ENCODE measurements at places on chromosomes 3 and 15.

- no peak for DNase-seq
Observed at GRCh38 chr15:101090428-101090790, 161.4 kb downstream of the CHSY1 start.

- DNase-seq: no peak
Observed at GRCh38 chr15:28078191-28078719, 20.9 kb downstream of the OCA2 start.

DNA sequence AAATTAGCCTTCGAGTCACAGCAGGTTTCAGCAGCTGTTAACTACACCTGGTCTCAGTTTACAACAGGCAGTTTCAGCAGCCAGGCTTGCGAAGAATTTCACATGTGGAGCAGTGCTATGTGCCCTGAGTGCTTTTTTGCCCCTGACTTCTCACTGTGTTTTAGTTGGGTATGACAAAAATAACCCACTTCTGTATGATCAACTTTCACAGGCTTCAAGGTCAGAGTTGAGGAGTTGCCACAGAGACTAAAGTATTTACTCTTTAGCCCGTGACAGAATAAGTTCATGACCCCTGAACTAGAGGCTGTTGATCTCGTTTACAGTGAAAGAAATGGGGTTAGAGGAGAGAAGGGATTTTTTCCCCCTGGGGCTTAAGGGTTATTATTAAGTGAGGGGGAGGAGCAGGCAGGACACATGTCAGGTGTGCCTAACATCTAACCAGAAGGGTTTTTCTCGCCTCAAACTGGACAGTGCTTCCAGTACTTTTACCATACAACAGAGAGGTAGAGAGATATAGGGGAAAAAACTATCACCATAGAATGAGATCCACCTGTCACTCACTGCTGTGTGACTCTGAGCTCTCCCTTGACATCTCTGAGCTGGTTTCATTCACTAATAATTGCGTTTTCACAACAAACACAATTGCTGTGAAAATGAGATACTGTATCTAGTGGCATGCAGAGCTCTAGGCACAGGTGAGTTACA is 14.0 kb upstream of the TOPBP1 start:
- DNase-seq: no peak

DNA sequence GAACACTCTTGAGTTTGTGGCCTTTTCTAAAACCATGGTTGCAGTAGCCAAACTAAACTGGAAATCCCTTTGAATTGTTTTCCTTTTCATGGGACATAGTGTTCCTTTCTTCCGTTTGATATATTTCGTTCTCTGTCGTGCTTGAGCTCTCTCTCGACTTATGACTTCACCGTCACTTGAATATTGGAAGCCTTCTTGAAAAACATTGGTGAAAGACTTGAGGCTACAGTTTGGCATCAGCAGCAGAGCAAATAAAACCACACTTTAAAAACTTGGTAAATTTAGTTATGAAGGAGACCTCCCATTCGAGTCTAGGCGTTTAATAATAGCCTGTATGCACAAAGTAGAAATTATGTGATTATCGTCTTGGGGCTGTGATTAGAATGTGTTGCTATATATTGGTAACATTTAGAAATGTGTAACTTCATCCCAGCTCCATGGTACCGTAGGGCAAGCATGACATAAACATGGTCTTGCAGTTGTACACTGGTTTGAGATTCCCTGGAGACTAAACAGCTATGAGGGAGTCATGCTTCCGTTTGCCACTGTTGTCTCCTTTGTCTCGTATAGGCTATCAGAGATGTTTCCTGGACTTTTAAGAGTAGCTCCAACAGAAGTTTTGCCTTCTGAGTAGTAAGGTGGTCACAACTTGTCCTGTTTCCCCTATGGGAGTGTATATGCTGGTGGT is 122.3 kb downstream of the PTPRG start:
- DNase-seq: no peak

GRCh38 chr15:20340931-20341661 is 200.5 kb downstream of the GOLGA6L6 start:
- DNase-seq: peak; percentile 48

DNA sequence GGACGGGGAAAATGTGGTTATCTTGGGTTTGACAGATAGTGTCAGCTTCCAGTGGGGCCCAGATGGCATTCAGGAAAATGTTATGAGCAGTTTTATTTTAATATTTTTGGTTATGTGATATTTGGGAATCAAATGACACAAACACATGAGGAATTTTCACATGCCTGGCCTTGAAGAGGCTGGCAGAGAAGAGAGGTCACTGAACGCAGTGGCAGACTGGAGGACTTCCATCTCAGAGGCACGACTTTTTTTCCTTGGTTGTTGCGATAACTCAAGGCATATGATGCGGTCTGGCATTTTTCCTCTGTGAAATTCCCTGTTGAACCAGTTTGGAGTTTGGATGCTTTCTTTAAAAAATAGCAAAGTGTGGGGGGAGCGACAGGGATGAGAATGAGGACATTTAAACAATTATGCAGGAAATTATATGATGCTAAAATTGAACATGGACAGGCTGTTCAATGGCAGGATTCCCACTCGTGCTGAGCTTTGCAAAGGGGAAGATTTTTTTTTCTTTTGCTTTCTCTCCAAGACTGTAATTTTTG is 36.9 kb upstream of the ARPP21 start:
- no peak for DNase-seq
